ENCODE measurements at places on chromosomes 6 and 20. TPM values are rescaled to one million over a fixed set of nuclear protein-coding genes. Genes with fewer than 3 reads are reported as not detected.

DDRGK1 gene
- 52.1 TPM for polyA plus RNA-seq

GRIK2 gene
- not detected for polyA plus RNA-seq

OR12D3 gene
- not detected for polyA plus RNA-seq

WFDC11 gene
- polyA plus RNA-seq, result not detected

NNAT gene
- polyA plus RNA-seq, result not detected

PRDM1 gene
- 11.0 TPM for polyA plus RNA-seq

PLN gene
- polyA plus RNA-seq, result 0.10 TPM

VSX1 gene
- not detected for polyA plus RNA-seq

Measured in IgD-negative memory B cell (primary cell).